ENCODE measurements at places on chromosomes 1 and 21. TPM values are rescaled to one million over a fixed set of nuclear protein-coding genes. Genes with fewer than 3 reads are reported as not detected.

- no peak for DNase-seq
Measured at GRCh38 chr1:219988387-219988786, 57.9 kb downstream of the EPRS1 start.

Gene SYNC
- total RNA-seq: 4.5 TPM

DNA sequence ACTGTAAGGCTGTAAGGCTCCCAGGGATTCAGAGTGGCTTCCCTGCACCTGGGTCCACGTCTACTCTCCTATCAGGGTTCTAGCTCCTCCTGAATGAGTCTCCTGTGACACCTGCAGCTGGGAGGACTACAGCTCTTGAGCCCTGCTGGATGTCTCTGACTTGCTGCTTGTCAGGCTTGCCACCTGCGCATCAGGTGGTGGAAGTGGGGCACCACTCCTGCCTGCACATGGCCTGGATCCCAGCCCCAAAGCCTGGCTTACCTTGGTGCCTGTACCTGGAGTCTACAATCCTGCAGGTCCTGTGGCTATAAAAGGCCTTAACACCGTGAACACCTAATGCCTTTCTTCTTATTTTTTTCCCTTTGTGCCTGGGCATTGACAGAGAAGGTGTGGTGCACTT lies 82.2 kb downstream of the FAM78B start:
- no peak for DNase-seq

DNA sequence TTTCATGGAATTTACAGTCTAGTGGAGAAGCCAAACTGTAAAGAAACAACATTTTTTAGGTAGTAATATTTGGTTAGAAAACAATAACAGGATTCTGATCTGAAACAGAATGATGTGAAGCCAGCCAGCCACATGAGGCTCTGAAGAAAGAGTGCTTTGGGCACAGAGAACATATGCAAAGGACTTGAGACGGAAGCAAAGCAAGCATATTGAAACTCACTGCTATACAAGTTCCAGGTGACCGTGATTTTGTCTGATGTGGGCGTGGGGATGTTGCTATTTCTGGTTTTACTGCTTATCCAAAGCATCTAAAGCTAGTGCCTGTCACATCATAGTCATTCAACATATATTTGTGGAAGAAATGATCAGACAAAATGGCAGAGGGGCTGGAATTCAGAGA lies 14.7 kb downstream of the CRP start:
- no peak for DNase-seq

DNA sequence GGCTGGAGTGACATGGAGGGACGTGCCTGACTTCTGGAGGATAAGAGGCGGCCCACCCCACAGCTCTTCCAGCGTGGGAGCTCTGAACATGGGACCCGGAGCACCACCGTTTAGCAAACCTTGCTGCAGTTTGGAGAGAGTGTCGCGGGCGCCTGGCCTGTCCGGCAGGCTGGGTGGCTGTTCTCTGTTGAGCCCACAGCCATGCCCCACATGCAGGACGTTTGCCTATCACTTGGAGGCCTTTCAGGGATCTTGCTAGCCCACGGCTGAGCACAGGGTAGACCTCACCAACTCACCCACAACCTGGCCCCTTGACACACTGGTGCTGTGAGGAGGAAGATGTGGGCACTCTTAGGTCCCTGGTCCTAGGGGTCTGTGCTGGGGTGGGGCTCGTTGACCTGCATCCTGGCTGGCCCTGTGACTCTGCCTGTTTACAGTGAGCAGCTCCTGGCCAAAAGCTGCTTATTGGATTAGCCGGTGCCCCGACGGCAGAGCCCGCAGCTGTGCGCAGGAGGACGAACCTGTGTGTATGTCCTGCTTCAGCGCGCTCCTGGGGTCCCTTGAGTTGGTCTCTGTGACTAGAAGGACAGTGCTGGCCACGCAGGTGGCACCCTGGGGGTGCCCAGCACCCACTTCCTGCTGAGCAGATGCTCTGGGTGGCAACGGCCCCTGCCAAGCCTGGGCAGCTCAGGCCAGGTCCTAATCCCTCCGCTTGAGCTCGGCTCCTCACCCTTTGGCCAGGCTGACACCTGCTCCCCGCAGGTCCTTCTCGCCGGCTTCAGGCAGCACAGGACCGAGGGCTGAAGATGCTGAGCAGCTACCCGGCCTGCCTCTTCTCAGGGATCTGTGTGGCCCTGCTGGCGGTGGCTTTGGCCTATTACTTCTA lies 72.4 kb upstream of the TRAPPC10 start:
- no peak for DNase-seq

Gene SYT6
- total RNA-seq: not detected

DNA sequence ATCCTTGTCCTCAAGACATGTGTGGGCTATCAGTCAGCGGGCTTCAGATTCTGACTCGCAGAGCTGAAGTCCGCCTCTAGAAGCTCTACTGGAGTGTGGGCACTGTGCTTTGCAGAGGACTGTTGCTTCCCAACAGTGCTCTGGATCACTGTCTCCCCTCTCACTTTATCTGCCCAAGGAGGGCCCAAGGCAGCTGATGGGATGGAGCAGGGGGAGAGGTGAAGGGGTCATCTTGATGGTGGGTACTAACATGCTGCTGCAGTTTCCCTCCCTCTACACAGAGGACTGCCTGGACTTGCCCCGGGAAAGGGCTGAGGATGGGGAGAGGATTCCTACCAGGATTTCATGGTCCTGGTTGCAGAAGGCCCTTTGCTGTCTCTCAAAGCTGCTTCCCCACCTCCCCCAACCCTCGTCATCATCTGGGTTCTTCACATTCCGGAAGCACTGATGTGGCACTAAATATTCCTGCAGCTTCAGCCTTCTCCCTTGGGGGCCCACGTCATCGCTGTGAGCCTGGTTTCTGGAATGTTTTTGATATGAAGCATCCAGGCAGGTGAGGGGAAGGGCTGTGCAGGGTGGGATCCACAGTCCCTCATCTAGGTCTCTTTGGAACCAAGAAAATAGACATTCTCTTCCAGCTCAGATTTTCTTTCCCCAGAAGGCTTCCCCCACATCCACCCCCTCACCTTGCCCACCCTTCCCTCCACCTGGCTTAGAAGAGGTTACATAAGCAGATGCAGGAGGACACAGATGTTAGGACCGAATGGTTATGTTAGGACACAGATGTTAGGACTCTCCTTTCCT lies 23.2 kb downstream of the NUAK2 start:
- peak; percentile 97 for DNase-seq

Gene DNASE2B
- not detected for total RNA-seq

GRCh38 chr1:182357171-182357570 lies 34.4 kb downstream of the GLUL start:
- DNase-seq: no peak

DNA sequence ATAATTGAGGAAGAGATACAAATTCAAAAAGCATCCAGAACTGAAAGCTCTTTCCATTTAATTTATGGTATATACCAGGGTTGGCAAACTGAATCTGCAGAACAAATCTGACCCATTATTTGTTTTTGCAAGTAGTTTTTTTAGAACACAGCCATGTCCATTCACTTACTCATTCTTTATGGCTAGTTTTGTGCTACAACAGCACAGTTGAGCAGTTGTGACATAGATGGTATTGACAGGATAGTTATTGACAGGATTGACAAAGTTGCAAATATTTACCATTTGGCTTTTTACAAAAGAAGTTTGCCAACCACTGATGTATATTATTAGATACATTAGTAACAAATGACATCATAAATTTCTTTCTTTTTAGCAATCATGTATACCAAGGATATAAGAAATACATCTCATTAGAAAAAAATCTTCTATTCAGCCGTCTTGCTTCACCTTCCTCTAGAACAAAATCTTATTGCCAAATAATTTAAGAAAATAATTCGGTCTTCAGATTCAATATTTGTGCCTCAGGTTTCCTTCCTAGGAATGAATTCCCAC lies 9.4 kb downstream of the ADAMTS1 start:
- no peak for DNase-seq

DNA sequence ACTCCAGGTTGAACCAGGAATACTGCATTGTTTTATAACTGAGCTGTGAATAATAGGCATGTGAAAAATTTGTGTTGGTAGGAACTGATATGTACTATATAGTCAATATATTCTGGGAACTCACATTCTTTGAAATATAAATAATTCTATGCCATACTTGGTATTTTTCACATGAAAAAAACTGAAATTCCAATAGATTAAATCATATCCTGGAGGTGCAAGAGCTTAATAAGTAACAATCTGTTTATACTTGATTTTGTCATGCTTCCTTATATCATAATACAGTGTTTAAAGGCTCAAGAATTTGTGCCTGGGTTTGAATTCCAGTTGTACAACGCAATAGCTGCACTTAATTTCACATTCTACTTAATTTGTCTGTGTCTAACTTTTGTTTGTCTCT lies 387.0 kb downstream of the USP25 start:
- no peak for DNase-seq

Measured in cardiac muscle cell (in vitro differentiated cells and primary cell).